Fibroblast of the conjunctiva (primary cell): ENCODE measurements at places on chromosomes 12 and 14.

DNA sequence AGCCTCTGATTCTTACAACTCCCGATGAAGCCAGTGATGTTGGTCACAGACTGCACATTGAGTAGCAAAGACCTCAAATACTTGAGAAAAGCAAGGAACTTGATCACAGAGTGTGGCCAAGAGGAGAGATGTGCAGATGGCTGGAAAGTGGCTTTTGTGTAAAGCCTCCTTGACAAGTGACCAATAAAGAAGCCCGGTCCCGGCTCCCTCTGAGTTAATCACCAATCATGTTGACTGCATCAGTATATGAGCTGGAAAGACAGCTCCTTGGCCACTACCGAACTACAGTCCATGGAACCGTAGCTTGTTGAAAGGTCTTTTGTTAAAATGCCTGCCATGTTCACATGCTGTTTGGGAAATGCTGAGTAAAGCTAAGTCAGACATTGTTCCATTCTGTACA, 23.7 kb upstream of the SERPINA6 start:
- DNase-seq = no peak

DNA sequence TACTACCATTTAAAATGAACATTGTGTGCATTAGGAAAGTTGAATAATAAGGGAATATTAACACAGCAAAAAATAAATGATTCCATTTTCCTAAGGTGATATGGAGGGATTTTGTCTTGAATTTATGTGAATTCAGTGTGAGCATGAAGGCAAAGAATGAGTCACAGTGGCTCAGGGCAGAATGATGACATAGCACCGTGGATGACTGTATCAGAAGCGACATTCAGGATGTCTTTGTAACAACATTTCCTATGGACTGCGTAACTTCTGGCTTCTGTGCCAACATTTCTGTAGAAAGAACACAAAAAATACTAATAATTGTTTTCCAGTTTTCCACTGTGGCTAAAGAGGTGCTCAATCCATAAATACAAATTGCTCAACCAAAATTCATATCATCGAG, 54.6 kb downstream of the TTC8 start:
- DNase-seq = peak; percentile 37

DNA sequence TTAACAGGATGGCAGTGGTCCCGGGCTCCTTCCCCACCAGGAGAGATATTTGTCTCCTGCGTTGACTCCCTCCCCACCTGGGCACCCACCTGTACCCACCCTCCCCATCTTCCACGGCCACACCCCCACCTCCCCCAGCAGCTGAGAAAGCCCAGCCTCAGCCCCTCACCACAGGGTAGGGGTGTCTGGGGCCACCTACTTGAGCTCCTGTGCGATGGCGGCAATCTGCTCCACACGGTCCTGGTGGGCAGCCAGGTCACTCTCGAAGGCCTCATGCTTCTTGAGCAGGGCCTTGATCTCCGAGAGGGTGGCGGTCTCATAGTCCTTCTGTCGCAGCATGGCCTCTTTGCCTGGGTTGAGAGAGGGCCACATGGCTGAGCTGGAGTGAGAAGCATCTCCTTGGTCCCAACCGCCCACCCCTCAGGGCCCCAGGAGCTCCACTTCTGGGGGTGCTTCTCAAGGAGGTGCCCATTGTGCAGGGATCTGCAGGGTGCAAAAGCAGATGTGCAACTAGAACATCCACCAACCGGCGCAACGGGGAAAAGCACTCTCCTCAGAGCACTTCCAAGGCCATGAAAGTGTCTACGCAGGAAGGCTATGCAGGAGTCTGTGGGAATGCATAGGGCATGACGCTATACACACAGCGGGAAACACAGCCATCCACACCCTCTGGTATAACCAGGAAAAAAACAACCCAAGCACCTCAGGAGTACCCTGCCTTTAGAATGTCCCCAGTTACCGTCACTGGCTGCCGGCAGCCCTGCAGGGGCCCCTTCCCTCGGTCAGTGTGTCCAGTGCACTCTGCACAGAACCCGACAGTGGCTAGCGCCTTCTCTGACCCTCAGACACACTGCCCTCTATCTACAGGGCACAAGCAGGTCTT, 92.6 kb upstream of the ZFP36L1 start:
- DNase-seq = no peak

GRCh38 chr14:47678993-47679392, 3.6 kb upstream of the MDGA2 start:
- DNase-seq = no peak

DNA sequence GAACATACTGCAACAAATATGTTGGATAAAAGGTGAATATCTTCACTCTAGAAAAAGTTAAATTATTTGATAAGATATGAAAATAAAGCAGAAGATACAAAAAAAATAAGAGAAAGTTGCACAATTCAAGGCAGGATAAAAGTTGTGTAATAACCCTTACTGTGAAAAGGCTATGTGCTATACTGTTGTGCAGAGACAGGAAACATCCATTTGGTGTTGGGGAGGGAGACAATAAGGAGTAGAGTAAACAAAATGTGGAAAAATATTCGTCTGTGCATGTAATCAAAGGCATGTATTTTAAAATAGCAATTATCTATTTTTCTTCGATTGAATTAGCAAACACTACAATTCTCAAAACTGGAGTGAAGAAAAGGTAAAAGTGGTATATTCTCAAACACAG, 34.8 kb downstream of the PTHLH start:
- no peak for DNase-seq

GRCh38 chr14:89849931-89850330, 104.6 kb downstream of the EFCAB11 start:
- DNase-seq = no peak

GRCh38 chr14:106129274-106129673, 602.9 kb downstream of the TMEM121 start:
- no peak for DNase-seq

DNA sequence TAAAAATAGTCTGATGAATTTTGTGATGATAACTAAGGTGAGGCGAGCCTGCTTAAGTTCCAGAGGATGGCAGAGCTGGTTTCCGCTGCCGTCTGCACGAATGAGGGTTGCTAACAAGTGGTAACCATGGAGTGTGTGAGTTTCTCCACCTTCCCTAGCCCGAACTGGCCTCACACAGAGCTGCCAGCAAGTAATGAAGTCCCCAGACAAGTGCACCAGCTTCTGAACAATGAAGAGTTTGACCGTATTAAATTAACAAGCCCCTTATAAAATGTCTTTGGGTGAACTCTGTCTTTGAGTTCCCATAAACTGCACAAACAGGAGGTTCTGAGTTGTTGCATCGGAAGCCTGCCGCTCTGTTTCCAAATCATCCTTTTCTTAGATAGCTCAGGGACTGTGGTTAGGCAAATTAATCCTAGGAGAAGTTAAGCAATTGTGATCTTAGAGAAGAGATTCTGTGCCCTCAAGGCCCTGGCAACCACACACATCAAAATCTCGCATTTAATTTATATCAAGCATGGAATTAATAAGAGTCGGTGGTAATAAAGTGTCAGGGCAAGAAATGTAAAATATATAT, 274.1 kb upstream of the DAAM1 start:
- no peak for DNase-seq

DNA sequence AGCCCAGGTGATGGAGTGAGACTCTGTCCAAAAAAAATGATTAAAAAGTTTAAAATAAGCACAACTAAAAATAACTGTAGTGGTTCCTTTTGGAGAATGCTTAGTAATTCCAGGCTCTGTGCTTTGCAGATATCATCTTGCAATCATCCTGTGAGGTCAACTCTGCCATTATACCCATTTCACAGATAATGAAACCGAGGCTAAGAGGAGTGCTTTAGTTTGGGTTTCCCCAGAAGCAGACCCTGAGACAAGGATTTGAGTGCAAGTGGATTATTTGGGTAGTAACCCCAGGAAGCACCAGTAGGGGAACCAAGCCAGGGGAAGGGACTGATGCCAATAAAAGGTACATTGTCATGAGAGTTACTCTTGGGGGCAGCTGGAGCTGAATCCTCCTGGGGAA, 44.7 kb downstream of the RIN3 start:
- no peak for DNase-seq

- DNase-seq = no peak
Observed at GRCh38 chr14:104082807-104083206, 2.7 kb upstream of the ASPG start.

- DNase-seq = no peak
Observed at GRCh38 chr12:52566847-52567291, 6.8 kb downstream of the KRT74 start.

GRCh38 chr14:23577004-23577681, 1.4 kb downstream of the JPH4 start:
- DNase-seq = no peak

DNA sequence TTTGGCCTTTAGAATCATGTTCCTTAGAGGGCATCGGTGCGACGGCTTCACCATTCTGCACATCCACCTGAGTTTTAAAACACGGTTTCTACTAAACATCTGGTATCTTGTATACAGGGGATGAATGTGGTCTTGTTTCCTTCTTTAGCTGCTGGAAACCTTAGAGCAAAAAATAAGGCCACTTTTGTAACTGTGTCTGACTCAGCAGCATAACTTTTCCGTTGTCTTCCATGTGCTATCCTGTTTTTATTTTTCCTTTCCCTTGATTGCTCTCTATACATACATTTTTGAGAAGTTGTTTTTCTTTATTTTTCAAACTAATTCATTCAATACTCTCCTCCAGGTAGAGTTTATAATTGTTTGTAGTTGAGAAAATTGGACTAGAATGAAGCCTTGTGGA, 108.8 kb upstream of the PCED1B start:
- no peak for DNase-seq

DNA sequence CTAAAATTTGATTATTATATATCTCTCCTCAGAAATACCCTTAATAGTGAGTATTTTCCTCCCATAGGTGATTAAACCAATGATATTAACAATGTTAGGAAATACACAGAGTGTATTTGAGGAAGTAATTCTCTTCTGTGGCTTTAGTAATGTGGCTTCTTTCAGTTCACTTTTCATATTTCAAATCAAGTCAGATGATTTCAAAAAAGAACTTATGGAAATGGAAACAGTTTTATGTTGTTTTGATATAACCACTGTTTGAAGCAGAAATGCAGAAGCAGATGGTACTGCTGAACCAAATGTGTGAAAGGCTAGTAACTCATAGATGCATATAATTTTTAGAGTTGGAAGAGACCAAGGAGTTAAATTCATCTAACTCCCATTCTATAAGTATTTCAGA, 1.9 kb upstream of the GPR33 start:
- DNase-seq = no peak

DNA sequence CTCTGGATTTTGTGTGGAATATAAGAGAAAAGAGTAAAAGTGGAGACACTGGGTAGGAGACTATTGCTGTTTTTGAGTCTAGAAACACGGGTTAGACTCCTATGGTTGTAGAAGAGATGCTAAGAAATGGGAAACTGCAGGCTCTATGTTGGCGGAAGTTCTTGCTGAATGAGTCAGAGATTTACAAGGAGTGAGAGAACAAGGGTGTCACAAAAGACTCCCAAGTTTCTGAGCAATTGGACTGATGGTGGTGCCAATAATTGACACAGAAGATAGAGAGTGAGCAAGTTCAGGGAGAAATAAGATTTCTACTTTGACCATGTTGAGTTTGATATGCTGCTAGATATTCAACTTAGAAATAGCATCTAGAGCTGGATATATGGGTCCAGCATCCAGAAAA, 2.6 kb upstream of the PRKD1 start:
- DNase-seq = no peak

DNA sequence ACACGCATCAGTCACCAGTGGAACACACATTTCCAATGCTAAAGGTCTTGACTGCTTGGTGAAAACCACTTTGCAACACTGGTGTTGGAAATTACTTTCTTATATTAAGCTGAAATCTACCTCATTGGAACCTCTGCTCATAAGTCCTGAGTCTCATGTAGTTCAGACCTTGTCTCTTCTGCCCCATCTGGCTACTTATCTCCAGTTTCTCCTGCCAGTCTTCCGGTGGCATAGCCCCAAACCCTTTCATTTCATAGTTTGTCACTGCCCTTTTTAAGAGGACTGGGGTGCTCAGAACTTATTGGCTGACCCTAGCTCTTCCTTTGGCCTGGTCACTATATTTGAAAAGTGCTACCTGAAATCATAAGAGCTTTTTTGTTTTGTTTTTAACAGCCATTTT, 43.7 kb downstream of the HELB start:
- no peak for DNase-seq

DNA sequence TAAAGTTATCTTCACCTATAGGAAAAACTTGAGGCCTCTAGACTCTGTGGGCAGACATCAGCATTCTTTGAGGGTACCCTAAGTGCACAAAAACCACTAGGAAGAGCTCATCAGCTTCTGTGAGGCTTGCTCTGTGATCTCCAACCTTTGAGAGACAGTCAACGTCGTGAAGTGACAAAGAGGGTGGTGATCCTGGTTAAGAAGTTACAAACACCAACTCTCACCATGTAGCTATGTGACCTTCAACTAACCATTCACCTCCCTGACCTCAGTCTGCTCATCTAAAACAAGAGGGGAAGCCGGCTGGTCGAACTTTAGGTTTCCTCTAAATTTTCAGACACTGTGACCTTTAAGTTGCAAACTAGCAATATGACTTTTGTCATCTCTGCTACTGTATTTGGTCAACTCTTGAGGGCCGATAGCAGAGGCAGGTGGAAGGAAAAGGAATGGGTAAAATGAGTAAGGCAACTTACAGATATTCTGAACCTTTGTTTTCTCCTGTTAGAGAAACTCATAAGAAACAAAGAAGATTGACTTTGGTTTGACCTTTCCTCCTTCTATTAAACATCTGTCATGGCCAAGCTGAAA, 103.2 kb upstream of the PARP11 start:
- DNase-seq = no peak

DNA sequence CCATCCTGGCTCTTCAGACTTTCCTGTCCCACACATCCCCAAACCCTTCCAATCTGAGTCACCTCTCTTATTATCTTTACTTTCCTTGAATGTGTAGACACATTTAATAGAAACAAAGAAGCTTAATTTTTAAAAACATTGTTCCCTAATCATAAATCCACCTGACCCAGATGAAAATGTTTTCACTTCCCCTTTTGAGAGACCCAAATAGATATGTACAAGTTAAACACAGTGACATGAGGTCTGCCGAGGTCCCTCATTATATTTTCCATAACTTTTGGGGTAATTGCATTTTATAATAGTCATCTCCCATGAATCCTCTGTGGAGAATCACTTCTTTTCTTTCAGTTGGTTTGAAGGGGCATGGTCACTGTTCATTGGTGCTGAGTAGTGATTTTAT, 191.1 kb downstream of the GRIN2B start:
- no peak for DNase-seq

GRCh38 chr14:38238878-38239277, 17.0 kb downstream of the CLEC14A start:
- no peak for DNase-seq

DNA sequence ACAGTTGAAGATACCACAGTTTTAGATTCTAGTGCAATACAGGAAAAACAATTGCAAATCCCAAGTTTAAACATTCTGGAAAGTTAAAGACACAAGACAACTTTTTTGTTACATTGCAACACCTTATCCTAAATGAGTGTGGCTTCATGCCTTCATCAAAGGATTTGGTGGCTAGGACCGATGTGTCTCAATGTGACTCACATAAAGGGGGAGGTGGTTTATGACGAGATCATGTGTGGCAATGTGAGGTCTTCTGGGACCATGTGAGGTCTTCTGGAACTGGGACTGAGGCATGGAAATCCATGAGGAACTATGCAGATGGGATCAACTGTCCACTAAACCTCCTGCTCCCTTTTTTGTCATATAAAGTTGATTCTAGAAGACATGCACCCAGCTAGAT, 166.2 kb downstream of the PAX9 start:
- no peak for DNase-seq

GRCh38 chr14:81033698-81034240, 78.3 kb downstream of the TSHR start:
- no peak for DNase-seq

GRCh38 chr12:96623656-96624217, 134.4 kb downstream of the CFAP54 start:
- DNase-seq = no peak
